ENCODE measurements at places on chromosomes 2 and 18. TPM values are rescaled to one million over a fixed set of nuclear protein-coding genes. Genes with fewer than 3 reads are reported as not detected.

The OSR1 gene
- 33.7 TPM for total RNA-seq

The C1GALT1C1L gene
- 1.2 TPM for total RNA-seq

DNA sequence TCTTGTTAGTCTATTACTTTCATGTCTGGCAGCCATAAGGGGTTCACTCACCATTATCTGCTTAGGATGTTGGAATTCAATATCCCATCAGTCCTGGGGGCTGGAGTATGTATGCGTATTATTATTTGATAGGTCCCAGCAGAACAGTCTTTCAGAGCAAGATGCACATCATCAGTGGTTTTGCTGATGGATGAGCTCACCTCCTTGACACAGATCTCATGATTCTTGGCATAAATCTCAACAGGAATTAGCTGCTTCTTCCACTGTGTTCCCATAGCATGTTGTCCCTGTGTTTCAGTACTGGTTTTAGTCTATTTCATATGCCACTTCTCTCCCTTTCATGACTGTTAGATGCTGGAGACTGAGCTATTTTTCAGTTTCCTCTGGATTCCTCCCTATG is 442.5 kb downstream of the ARHGAP15 start:
- no peak for DNase-seq

- no peak for DNase-seq
Observed at GRCh38 chr2:198072655-198073054, 268.3 kb downstream of the PLCL1 start.

The UGT1A3 gene
- total RNA-seq, result not detected

The TOGARAM2 gene
- total RNA-seq, result 0.19 TPM

DNA sequence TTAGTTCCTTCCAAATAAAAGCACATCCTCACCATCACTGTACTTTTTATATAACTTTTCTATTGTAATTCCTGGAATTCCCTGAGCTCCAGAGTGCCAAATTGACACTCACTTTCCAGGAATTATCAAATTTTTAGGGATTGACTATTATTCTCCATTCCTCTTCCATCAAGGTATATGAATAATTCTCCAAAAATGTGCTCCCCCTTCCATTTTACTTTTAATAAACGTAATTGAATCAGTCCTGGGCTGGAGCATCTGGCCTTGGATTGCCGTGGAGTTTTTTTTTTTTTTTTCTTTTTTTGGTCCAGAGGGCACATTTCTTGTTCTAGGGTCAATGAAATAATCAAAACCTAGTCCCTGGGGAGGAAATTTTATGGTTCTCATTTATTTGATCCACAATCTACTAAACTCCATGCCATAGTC is 304.3 kb downstream of the CDCA7 start:
- no peak for DNase-seq

GRCh38 chr2:102042196-102043081 is 50.7 kb downstream of the IL1R2 start:
- DNase-seq, result no peak

GRCh38 chr2:196131949-196132925 is 39.1 kb downstream of the STK17B start:
- no peak for DNase-seq

GRCh38 chr2:26922405-26923188 is 47.8 kb upstream of the MAPRE3 start:
- no peak for DNase-seq

- no peak for DNase-seq
Observed at GRCh38 chr2:220856486-220856885, 715.6 kb downstream of the EPHA4 start.

The SULT1C4 gene
- total RNA-seq, result 3.6 TPM

DNA sequence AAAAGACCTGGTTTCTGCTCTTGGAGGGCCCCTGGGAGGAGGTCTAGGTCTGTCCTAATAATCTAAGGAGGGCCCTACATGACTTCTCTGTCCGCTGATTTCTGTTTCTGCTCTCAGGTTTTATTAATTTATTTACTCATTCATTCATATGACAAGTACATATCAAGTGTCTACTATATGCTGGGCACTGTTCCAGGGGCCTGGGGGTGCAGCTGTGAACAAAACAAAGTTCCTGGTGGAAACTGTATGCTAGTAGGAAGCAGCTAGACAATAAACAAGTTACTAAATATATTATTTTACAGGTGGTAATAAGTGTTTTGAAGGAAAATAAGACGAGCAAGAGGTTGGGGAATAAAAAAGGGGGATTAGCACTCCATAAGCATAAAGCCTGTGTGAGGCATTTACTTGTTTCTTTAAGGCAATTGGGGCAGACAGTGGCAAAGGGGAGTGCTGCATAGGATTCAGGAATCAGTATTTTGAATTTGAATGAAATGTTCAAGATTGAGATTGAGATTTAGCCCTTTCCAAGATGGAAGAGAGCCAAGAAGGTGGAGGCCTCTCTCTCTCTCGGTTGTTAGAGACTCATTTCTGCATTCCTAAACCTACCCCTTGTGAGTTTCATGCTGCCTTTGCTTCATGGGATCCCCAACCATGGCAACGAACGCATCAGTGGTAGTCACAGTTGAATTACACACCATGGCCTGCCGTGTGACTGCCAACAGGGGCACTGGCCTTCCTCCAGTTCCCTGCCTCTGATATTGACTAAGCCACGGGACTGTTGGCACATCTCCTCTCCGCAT is 28.3 kb downstream of the DRC1 start:
- DNase-seq, result no peak

- no peak for DNase-seq
Observed at GRCh38 chr2:237456200-237456843, 30.7 kb upstream of the MLPH start.

The FBXO36 gene
- 1.6 TPM for total RNA-seq

GRCh38 chr18:468955-469790 is 31.3 kb downstream of the COLEC12 start:
- DNase-seq, result no peak

- no peak for DNase-seq
Observed at GRCh38 chr2:186603286-186603685, 13.4 kb downstream of the ITGAV start.

DNA sequence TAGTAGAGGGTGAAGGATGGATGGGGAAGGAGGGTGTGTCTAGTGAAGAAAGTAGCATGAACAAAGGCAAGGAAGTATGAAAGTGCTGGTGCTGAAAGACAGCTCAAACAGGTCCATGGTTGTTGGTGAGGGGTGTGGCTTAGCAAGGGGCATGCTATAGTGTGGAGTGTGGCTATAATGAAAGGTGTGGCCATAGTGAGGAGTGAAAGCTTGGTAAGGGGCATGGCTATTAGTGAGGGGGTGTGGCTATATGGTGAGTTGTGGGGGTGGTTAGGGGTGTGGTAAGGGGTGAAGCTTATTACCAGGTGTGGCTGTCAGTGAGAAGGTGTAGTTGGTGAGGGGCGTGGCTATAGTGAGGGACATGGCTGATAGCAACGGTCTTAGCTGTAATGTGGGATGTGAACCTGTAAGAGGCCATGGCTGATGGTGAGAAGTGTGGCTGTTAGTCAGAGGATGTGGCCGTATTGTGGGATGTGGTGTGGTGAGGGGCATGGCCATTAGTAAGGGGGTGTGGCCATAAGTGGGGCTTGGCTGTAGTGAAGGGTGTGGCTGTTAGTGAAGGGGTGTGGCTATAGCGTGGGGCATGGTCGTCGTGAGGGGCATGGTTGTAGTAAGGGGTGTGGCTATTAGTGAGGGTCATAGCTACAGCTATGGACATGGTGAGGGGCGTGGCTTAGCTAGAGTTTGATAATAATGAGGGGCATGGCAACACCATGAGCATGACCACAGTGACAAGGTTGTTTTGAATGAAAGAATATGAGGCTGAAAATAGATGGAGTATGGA is 549.6 kb downstream of the FBXO15 start:
- DNase-seq, result no peak

DNA sequence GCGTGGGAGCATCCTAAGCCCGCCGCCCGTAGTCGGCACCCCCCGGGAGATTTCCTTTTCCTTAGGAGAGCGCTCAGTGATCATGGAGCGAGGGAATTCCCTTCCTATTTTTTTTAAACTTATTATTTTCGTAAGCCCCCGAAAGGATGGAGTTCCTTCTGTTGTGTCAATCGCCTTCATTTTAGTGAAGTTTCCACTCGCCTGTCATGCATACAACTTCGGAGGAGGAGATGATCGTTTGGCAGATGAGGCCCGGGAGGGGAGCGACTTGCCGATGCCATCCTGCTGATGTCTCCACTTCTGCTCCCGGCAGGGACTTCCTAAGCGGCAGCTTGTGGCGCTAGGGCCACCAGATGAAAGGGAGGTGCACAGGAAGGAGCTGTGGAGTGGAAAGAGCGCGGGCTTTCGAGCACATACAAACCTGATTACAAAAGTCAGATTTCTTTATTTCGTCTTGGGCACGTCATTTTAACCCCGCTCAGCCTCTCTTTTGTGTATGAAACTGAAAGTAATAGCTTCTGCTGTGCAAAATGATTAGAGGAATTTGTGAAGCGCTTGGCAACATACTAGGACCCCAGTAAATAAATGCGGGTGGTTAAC is at the start of gene ADGRF3:
Gene ADGRF3 (minus strand): TSS at position 336 of the 600 bp plus-strand sequence. CDS start 555 bp downstream, outside the sequence.
- no peak for DNase-seq

The GPR45 gene
- total RNA-seq, result not detected

GRCh38 chr2:178242552-178242883 is 48.2 kb downstream of the OSBPL6 start:
- DNase-seq, result no peak

DNA sequence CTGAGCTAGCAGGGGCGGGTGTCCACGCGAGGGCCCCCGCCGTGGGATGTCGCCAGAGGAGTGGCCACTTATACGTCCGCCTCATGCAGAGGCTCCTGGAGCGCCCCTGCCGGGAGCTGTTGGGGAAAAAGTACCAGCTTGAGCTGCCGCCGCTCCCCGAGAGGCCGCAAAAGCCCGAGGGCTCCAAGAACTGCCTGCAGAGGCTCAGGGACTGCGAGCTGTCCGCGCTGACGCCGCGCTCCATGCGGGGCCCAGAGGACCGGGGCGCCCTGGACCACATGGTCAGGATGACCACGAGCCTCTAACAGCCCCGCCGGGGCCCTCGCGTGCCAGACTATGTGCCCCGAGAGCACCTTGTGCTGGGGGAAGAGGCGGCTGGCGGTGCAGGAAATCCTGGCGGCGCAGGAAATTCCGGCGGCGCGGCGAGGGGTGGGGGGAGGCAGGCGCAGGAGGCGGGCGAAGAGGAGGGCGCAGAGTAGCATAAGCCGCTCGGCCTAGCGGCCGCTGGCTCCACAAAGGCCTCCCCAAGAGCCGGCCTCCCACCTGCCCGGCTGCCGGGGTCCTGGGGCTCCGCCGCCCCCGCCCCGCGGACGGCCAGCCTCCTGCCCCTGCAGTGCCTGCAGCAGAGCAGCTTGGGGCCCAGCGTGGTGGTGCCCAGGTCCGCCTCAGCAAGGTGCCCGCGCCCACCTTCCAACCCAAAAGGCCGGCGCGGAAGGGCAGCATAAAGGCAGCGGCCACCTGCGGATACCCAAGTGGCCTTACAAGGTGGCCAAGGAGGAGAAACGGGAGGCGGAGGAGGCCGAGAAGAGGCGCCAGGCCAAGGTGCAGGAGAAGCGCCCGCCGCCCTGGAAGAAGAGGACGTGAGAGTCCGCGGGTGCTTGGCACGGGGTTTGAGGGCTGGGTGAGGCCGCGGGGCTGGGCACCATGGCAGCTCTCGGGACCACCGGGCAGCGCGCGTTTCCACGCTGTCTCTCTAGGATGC is 42.1 kb upstream of the TRIM43B start:
- no peak for DNase-seq

- DNase-seq, result no peak
Observed at GRCh38 chr2:37585982-37586621, 85.3 kb downstream of the CDC42EP3 start.

DNA sequence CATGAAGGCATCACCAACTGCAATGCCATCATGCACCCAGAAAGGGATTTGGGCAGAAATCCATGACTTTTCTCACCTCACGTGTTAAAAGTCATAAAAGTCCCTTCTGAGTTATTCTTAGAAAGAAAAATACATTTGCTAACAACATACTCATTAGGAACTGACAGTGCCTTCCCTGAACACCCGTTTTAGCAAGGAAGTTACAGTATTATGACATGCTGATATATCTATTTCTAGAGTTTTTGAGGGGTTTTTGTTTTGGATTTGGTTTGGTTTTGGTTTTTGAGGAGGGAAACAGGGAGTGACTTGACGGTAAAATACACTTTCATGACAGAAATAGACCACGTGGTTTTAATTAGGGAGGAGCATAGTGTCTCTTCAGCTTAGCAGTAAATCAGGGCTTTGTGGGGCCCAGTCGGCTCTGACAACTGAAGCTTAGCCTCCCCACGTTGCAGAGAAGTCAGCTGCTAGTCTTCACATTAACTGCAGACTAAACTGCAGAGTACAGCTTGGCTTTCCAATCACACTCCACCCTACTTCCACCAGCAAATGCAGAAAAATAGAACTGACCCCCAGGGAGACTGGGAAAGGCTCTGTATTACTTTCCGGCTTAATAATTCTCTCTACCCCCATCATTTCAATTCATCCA is 141.4 kb downstream of the FAM124B start:
- no peak for DNase-seq

- DNase-seq, result no peak
Observed at GRCh38 chr2:144281476-144281875, 238.4 kb downstream of the ZEB2 start.

GRCh38 chr2:152762202-152762601 is 43.8 kb downstream of the ARL6IP6 start:
- DNase-seq, result no peak

DNA sequence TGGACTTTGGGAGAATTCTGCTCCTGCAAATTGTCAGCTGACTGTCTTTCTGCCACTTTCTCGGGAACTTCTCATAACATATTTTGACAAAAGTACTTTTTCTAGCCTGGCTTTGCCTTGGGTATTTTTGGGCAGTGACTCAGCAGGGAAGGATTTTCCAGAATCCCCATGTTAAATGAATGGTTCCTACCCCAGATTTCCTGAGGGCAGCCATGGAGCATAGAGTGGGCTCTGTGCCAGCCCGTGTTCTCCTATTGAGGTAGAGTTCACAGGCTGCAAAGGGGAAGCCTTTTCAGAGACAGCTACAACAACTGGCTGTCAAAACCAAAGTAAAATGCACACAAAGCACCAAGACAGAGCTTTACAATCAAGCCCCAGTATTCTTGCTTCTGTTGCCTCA is 59.8 kb downstream of the BMP10 start:
- no peak for DNase-seq

- no peak for DNase-seq
Observed at GRCh38 chr18:30658306-30658705, 384.2 kb downstream of the DSC3 start.

DNA sequence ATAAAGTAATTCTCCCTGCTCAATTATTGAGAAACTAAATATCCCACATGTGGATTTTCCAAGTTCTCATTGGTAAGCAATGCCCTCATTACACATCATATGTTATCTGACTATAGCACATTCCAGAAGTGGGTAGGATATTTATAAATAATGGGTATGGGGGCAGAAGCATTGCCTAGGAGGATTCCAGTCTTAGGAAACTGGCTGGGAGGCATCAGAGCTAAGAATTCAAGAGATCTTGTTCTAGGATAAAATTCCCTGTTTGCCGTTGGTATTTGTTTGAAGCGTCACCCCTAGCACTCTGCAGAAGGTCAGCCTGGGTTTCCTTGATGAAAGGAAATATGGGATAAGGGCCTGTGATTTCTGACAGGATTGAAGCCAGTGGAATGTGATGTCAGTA is 20.1 kb downstream of the SIX2 start:
- no peak for DNase-seq

Measured in omental fat pad (tissue), 4 donors.